ENCODE measurements at places on chromosomes 12 and 14.

DNA sequence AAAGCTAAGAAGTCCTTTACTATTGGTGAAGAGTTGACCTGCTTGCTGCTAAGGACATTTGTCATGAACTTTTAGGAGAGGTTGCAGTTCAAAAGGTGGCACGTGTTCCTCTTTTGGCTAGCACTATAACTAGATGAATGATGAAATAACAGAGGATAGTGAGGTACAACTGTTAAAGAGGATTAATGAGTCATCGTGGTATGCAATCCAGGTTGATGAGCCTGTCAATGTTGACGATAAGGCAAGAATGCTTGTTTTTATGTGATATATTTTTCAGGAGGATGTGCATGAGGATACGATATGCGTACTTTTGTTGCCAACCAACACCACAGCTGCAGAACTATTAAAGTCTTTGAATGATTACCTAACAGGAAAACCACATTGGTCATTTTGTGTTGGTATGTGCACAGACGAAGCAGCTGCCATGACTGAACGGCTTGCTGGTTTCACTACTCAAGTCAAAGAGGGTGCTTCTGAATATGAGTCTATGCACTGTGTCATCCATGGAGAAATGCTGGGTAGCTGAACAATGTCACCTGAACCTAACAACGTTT lies 10.6 kb downstream of the CEP128 start:
- DNase-seq, result peak; percentile 68

GRCh38 chr12:94263905-94264561 lies 115.7 kb downstream of the PLXNC1 start:
- peak; percentile 65 for DNase-seq

DNA sequence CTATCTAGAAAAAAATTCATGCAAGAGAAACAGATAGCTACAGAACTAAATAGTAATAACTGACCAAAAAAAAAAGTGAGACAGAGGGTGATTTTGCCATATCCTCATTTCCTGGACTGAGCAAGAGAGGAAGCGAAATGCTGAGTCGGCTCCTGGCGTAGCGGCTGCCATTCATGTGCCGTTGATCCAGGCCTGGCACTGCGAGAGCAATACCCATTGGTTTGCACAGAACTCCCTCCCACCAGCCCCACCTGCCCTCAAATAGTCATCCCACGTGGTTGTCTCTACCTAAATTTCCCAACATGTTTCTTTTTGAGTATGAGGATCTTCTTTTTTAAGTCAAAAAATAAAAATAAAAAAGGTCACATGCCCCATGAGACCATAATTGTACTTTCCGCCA lies 9.4 kb upstream of the WNT5B start:
- DNase-seq, result peak; percentile 95

- no peak for DNase-seq
These were observed 39.8 kb upstream of the LMNTD1 start for GRCh38 chr12:25592725-25593495.

DNA sequence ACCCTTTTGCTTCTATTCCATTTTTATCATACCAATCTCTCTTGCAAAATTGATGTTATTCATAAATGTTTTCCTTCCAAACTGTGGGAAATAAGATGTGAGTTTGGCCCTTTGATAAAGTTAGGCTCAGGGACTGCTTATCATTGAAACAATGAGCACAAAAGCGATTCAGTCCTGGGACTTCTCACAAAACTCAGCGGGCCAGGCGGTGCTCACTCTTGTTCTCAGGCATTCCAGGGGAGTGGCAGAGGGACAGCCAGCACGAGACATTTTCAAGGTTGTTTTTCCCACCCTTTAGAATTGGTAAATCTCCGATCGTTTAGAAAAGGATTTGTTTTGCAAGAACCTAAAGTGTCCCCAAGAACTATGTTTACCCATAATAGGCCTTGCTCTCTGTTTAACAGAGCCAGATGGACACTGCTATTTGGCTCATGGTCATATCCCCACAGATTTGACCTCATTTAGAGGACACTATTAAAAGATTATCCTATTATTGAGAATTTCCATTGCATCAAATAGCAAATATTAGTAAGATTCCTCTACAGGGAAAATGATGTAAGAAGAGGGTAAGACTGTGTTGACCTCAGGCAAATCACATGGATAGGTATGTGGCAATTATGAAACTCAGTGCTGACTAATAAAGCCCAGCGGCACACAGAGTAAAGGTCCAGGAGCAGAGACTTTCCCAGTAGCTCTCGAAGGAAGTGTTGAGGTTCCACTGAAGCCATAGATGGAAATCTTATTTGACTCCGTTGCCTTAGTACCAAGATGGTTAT lies 102.7 kb upstream of the USP44 start:
- no peak for DNase-seq

- no peak for DNase-seq
These were observed 182.6 kb downstream of the SUDS3 start for GRCh38 chr12:118558941-118559340.

DNA sequence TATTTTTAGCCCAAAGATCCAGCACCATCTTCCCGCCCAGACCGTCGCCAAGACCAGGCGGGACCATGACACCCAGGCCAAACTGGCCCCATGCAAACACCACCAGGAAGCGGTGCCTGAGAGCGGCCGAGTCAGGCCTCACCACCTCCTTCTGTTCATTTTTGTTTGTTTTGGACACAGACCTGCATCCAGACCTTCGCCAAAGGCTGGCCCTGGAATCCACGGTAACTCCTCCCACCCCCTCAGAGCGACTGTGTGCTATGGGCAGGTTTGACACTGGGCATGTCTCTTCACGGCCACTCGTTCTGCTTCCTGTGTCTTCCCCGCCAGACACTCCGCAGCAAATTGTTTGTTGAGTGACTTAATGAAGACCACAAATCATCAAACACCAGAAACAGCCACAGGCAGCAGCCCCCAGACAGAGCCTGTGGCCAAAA lies 47.1 kb downstream of the NCOR2 start:
- no peak for DNase-seq

GRCh38 chr14:45526715-45527549 lies 273.9 kb upstream of the MIS18BP1 start:
- DNase-seq, result peak; percentile 2

DNA sequence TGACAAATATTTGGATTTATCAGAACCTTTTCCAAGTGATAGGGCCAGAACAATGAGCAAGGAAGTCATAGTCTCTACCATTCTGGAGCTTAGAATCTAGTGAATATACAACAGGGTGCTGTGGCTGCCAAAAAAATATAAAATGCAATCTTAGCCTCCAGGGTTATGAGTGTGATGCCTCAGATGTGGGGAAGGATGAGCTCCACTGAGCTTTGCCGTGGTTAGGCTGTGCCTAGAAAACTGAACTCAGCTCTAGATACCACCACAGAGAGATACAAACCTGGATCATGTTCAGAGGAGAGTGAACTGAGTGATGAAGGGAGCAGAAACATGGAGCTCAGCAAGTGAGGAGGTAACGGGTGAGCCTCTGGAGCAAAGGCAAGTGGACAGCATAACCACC lies 138.1 kb upstream of the HIF1A start:
- DNase-seq, result no peak

GRCh38 chr12:88854260-88854659 lies 274.0 kb upstream of the KITLG start:
- no peak for DNase-seq

DNA sequence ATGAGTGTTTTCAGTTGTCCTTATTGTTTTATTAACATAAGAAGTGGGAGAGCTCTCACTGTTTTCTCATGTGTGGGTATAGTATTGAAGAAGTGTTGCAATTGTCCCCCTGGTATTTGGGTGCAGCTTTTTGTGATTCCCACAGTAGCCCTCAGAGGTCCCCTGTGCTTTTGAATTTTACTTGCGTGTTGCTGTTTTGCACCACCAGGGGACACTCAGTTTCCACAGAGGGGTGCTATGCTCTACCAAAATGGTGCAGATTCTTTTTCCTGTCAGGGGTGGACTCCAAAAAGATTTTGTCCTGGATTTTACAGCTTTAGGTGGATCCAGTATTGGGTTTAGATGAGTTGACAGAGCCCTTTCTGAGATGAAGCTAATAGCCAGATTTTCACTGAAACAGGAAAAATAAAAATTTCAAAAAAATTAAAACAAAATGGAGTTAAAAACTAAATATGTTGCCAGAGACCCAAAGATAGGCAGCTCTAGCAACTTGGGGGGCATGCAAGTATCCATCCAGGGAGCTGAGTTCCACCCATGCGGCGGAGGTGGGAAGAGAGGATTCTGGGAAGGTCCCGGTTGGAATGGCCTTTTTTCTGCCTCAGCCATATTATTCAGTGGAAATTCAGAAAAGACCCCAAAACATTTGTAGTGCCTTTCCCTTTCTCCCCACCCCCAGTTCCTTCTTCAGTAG lies 50.2 kb downstream of the TTLL5 start:
- no peak for DNase-seq

GRCh38 chr14:23356662-23357061 lies 4.0 kb upstream of the SLC22A17 start:
- no peak for DNase-seq

DNA sequence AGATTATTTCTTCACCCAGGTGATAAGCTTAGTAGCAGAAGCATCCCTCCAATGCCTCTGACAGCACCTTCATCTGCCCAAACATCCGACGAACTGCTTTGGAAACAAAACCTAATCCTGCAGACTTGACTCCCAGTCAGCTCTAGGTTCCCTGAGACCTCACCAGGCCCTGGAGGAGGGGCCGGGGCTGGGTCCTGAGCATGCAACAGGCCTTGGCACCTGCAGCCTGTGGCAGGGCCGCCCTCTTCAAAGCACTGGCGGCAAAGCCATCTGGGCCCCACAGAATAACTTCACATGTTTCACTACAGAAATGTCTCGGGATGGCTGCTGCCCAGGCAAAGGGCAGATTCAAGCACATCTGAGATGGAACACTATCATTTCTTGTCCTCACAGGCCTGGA lies 133.3 kb downstream of the PIWIL1 start:
- no peak for DNase-seq

DNA sequence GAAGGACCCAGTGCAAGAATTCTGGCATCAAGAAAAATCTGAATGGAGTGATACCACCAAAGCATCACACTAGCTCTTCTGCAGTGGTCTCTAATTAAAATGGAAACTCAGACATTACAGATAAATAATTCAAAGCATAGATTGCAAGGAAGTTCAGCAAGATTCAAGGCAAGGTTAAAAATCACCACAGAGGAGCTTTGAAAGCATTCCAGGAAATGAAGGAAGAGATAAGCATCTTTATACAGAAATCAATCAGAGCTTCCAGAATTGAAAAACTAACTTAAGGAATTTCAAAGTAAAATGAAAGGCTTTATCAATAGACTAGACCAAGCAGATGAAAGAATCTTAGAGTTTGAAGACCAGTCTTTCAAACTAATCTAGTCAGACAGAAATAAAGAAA lies 20.4 kb upstream of the GLIPR1 start:
- no peak for DNase-seq

DNA sequence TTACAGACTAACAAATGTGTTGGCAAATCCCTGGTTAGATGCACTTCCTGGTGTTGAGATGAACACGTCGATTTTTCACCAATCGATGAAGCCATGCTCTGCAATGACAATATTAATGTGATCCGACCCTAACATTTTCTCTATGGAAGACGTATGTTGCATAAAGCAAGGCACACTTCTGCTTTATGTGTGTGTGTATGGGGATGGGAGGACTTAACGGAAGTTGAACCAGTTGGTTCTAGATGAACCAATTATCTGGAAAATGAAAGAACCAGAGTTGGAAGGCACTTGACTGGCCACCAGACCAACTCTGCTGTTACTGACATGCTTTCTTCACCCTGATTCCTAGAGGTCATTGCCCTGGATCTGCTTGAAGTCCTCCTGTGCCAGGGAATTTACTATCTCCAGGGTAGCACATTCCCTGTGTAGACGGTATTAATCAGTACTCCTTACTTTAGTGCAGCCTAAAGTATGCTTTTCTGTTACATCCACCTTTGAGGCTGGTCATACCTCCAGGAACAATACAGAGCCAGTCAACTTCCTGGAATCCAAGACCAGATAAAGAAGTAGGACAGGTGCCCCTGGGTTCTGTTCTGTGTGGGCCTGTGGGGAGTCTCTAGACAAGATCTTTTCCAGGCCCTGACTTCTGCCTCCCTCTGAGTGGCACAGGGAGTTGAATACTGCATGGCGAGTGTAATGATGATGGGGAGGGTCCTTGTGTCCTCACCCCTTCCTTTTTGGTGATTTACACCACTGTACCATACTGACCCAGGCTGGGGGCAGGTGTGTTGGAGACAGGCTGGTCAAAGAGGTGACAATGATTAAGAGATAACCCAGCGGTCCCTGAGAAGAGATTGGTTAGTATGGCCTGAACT lies 4.1 kb downstream of the SDR39U1 start:
- DNase-seq, result no peak

- DNase-seq, result no peak
These were observed 9.1 kb upstream of the BDKRB2 start for GRCh38 chr14:96195441-96196081.

DNA sequence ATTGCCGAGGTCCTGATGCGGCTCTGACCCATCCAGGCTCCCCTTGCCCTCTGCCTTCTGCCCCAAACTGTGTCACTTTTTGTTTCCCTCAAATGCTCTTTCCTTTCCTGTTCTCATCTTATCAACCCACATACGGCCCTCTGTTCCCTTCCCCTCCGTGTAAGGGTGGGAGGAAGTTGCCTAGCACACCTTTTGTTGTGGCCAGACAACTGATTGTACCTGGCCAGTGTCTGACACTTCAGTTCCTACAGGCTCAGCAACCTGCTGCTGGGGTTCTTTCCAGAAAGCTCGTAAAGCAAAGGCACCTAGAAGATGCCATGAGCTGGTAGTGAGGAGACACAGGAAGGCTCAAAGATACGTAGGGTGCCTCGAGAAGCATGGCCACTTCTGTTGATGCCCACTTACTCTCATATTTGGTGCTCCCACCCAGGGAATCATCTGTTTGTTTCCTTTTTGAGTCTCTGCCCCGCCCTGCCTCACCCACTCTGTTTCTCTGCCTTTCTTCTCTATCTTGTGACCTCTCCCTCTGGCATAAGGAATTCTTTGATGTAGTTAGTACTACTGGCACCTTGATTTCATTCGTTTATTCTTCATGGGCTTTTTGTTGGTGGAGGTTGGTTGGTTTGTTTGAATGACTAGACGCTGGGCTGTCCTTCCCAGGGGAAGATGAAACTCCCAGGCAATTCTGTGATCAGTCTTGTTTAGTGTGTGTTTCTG lies 152.4 kb upstream of the FKBP4 start:
- no peak for DNase-seq

DNA sequence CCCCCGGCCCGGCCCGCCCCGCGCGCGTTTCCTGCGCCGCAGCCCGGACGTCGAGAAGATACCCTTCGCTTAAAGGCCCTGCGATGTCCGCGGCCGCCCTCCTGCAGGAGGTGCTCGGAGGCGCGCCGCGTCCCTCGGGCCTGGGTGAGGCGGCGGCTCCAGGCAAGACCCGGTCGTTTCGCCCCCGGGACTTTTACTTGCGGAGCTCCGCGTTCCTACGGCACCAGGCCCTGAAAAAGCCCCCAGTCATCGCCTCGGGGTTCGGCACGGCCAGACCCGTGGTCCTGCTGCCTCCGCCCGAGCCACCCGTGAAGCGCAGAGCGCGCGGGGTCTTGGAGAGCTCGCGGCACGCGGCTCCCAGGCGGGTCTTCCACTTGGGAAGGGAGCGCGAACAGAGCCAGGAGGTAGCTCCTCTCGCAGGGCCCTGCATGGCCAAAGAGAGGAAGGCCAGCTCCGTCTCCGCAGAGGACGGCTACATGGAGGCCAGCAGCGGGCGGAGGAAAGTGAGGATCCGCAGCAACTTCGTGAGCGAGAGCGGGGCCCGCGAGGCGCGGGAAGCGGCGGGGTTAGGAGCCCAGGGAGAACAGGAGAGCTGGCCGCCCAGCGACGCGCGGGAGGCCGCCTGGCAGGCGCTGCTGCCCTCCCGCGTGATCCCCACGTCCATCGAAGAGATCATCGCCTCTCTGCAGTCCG lies 26.9 kb downstream of the TTC6 start:
- DNase-seq, result no peak

Data from HL-60 (cell line).